Stimulated activated CD8-positive, alpha-beta memory T cell treated with anti-CD3 and anti-CD28 coated beads, Interleukin-15, amount 100 ng/mL, for 4 hours (primary cell): ENCODE measurements at places on chromosomes 5 and 9.

DNA sequence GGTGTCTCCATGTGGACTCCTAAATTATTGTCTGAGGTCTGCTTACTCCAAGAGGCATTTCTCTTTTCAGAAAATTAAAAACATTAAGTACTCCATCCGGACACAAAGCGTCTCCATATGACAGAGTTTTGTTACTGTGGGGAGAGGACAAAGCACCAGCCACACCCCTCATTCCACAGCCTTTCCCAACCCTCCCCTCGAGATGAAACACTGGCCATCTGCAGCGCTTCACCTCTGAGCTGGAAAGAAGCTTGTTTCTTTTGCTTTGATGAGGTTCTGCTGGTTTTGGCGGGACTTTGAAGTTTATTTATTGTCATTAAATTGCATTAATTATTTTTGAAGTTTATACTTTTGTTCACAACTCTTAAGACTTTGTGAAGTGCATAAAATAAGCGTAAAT lies 27.6 kb upstream of the NKD2 start:
- no peak for DNase-seq

- no peak for DNase-seq
Measured at GRCh38 chr5:171676286-171676944, 109.2 kb upstream of the SMIM23 start.

- no peak for DNase-seq
Measured at GRCh38 chr5:140488914-140489313, 58.5 kb upstream of the EIF4EBP3 start.

- DNase-seq, result no peak
Measured at GRCh38 chr9:73548201-73548600, 396.5 kb downstream of the ANXA1 start.

DNA sequence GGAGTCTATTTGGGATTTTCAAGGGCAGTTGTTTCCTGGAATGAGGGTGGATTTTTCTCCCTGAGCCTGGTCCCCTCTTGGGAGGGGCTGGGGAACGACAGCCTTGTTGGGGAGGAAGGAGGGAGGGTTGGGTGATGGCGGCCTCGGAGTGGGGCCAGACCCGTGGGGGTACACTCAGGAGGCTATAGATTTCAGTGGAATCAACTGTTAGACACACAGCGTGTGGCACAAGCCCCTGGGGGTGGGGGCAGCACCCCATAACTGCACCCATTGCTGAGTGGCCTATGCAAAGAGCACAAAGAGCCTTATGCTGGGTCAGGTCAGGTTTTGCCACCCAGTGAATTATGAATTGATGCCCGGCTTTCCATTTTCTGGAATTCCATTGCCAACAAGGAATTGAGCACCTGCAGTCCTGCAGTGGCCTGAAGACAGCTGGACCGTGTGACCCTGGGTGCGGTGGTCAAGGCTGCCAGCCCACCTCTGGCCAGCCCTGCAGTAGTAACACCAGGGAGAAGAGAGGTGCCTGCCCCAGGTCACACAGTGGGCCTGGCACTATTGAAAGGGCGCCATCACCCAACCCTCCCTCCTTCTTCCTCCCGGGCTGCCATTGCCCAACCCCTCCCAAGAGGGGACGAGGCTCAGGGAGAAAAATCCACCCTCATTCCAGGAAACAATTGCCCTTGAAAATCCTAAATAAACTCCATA lies 8.4 kb downstream of the MYMK start:
- no peak for DNase-seq

GRCh38 chr5:149265597-149265996 lies 6.1 kb upstream of the AFAP1L1 start:
- DNase-seq, result no peak
